Neuronal stem cell (in vitro differentiated cells): ENCODE measurements at places on chromosomes 1 and 21.

DNA sequence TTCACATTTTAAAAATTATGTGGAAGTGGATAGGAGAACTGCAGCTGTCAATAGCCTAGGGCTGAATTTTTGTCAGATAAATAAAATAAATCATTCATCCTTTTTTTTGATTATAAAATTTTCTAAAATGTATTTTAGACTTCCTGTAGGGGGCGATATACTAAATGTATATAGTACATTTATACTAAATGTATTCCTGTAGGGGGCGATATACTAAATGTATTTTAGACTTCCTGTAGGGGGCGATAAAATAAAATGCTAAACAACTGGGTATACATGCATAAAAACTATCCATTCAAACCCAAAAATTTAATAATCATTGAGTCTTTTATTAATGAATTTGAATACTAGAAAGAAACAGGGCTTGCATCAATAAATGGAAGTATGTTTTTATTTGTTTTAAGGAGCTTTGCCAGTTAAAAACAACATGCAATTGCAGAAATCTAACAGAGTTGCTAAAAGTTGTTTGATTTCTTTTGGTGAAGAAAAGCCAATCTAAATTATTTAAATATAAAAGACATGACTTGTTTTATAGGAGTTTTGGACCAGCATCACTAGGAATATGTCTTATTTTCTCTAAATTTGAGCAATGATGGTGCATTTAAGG lies 31.4 kb downstream of the CLCA1 start:
- H3K4me3 ChIP-seq, result no peak overlapping the region
- H3K27me3 ChIP-seq, result no peaks in the 10 kb centered on the region
- H3K27ac ChIP-seq, result no peak overlapping the region
- H3K4me1 ChIP-seq, result no peaks in the 10 kb centered on the region

DNA sequence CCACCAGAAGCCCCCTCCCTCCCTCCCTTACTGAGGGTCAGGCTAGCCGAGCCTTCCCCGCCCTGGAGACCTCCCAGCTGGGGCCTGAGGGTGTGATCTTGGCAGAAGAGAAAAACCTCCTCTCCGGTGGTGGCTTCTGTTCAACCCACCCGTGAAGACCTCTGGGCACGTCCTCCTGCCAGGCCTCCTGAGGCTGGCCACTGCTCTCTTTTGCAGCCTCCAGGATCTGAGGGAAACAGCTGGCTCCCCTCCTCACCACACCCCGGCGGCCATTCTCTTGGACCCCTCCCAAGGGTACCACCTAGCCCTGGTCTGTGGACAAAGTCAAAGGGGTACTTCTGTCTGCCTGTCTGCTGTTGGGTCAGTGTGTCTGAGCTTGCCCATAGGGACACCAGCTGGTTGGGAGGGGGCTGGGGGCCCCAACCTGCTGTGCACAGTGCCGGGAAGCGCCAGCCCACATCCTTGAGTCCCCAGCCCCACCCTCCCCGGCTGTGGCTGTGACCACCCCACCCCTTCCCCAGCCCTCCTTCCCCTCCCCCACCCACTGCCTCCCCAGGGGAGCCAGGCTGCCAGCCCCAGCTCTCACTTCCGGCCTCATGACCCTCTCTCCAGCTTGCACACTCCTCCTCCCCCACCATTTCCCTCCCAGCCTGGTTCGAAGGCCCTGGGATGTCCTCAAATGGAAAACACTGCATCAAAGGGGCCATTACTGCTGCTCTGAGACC lies 48.1 kb downstream of the AHDC1 start:
- DNase-seq, result no peak
- no peak overlapping the region for H3K4me3 ChIP-seq
- H3K4me1 ChIP-seq, result peaks cover 19% of the 10 kb centered on the region
- H3K27ac ChIP-seq, result no peak overlapping the region

- H3K4me1 ChIP-seq, result peaks cover 9% of the 10 kb centered on the region
- no peaks in the 10 kb centered on the region for H3K27me3 ChIP-seq
- no peak overlapping the region for H3K27ac ChIP-seq
- no peaks in the 10 kb centered on the region for H3K36me3 ChIP-seq
- H3K4me3 ChIP-seq, result no peak overlapping the region
- no peak for DNase-seq
Measured at GRCh38 chr1:182235952-182236650, 155.5 kb downstream of the GLUL start.

DNA sequence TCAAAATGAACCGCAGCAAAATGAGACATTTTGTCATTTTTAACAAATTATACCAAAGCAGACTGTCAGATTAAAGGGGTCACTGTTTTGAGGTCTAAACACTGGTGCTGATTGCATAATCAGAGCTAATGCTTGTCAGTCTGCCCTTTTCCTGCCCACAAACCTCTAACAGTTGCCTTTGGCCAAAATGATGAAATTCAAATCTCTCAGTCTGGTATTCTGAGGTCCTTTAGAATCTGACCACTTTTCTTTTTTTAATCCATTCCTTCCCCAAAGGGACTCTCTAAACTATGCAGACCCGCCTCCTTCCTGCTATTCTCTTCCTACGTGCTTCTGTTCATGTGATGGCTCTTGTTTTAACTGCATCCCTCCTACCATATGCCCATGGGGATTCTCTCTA lies 145.2 kb upstream of the SPATA6 start:
- H3K27me3 ChIP-seq, result no peaks in the 10 kb centered on the region
- H3K36me3 ChIP-seq, result no peaks in the 10 kb centered on the region
- no peak overlapping the region for H3K4me3 ChIP-seq

DNA sequence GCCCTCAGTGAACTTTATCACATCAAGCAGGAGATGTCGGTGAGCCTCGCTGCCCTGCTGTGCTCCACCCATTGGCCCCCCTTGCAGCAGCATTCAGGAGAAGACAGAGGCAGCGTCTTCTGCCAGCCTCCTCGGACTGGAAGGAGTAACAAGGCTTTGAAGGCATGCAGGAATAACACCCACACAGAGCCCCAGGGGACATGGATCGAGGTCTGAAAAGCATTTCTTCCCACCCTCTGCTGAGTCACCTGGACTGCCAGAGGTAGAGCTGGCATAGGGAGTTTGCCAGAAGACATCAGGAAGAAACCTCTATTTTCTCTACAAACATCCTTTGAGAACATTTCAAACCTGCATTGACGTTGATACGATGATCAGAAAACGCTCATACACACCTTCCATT lies 42.9 kb downstream of the COL18A1 start:
- DNase-seq, result no peak
- H3K27ac ChIP-seq, result no peak overlapping the region
- H3K4me3 ChIP-seq, result no peak overlapping the region

DNA sequence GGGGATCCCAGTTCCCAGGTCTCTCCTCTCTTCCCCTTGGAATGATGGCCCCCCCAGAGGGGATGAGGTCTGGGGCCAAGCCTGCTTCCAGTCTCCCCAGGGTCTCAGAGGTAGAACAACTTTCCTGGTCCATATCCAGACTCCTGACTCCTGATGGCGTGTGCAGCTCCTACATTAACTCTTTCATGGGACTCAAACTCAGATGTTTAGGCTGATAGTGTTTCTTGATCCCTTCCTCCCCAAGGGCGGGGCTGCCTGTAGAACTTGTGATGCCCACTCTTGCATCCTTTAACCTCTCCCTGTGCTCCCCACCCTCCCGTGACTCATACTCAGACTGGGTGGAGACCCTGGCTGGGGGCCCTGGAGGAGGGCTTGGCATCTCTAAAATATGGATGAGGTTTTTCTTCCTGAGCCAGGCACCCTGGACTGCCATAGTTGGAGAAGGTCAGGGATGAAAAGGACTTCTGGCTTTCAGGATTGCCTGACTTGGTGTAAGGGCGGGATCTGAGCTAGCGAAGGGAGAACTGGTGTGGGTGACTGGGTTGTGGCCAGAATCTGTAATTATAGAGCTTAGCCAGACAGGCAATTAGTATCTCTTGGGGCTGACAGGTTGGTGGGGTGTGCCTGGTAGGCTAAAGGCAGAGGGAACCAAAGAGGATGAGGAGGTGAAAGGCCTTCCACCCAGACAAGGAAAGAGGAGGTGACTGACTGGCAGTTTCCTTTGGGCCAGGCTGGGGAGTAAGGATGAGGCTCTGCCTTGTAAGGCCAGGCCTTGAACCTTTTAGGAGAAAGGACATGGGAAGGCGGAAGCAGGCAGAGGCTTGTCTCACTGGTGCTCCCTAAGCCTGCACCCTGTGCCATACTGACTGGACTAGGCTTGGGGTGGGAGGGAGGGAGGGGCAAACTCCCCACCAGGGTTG lies 1.5 kb downstream of the ATP8B2 start:
- peak overlapping the region; percentile 54 for H3K27ac ChIP-seq
- peaks cover 32% of the 10 kb centered on the region for H3K36me3 ChIP-seq
- peaks cover 26% of the 10 kb centered on the region for H3K4me1 ChIP-seq
- peaks cover 18% of the 10 kb centered on the region for H3K27me3 ChIP-seq
- DNase-seq, result no peak

DNA sequence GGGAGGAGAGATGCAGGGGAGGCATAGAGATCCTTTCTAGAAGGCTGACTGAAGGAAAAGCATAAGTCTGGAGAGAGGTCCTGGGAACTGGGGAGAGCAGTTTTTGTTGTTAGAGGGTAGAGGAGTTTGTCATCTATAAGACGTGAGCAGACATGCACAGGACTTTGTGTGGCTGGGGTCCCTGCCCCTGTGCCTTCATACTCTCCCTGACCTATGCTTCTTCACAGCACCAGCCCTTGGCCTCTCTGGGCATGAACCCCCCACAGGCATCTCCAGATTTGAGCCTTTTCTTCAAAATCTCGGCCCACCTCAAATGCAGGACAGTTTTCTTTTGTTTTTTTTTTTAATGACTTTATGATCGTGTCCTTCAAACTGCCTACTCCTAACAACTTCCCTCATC lies 79.9 kb downstream of the EVA1C start:
- H3K27ac ChIP-seq, result no peak overlapping the region
- H3K4me3 ChIP-seq, result no peak overlapping the region
- DNase-seq, result no peak
- H3K27me3 ChIP-seq, result no peaks in the 10 kb centered on the region

GRCh38 chr1:39104158-39105060 lies 78.3 kb downstream of the NDUFS5 start:
- H3K4me1 ChIP-seq, result peaks cover 31% of the 10 kb centered on the region
- peak overlapping the region; percentile 91 for H3K27ac ChIP-seq
- peak overlapping the region; percentile 94 for H3K4me3 ChIP-seq
- H3K36me3 ChIP-seq, result no peaks in the 10 kb centered on the region
- no peaks in the 10 kb centered on the region for H3K27me3 ChIP-seq
- DNase-seq, result no peak

- H3K4me3 ChIP-seq, result no peak overlapping the region
- no peaks in the 10 kb centered on the region for H3K27me3 ChIP-seq
- no peaks in the 10 kb centered on the region for H3K36me3 ChIP-seq
- H3K4me1 ChIP-seq, result no peaks in the 10 kb centered on the region
- DNase-seq, result no peak
- H3K27ac ChIP-seq, result no peak overlapping the region
Measured at GRCh38 chr1:207848234-207848633, 62.7 kb downstream of the CD34 start.

GRCh38 chr1:227228201-227228600 lies 90.1 kb downstream of the CDC42BPA start:
- no peaks in the 10 kb centered on the region for H3K4me1 ChIP-seq
- no peak overlapping the region for H3K4me3 ChIP-seq
- no peaks in the 10 kb centered on the region for H3K27me3 ChIP-seq
- H3K36me3 ChIP-seq, result no peaks in the 10 kb centered on the region

DNA sequence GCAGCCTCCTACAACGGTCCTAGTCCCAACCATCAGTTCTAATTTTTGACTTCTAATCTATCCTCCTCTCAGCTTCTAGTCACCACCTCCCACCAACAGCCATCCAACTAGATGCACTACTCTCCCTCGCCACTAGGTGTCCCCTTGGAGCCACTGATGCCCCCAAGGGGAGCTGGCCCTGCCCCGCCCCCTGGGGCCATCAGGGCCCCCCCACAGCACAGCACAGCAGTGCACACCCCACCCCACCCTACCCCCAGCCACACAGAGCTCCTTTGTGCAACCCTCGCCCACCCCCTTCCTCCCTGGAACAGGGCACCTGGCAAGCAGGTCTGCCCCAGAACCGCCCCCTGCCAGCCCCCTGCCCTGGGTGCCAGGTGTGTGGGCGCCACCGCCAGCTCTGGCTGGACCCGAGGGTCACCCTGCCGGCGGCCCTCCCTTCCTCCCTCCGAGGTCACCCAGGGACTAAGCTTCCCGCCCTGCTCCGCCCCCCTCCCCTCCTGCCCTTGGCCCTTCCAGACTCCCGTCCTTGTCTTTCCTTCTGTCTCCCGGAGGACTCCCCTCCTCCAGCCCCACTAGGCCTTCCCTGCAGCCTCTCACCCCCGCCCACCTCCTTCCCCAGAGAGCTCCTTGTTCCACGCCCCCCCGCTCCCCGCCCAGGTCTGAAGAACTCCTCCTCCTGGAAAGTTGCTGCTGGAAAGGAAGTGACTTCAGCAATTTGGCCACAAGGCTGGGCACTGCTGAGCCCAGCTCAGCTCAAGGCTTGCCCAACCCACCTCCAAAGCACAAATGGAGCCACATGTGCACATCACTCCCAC lies 47.0 kb downstream of the AHDC1 start:
- H3K4me3 ChIP-seq, result no peak overlapping the region
- peaks cover 41% of the 10 kb centered on the region for H3K4me1 ChIP-seq
- DNase-seq, result peak; percentile 76
- peak overlapping the region; percentile 44 for H3K27ac ChIP-seq
- H3K36me3 ChIP-seq, result peaks cover 54% of the 10 kb centered on the region
- H3K27me3 ChIP-seq, result no peaks in the 10 kb centered on the region

GRCh38 chr1:230073371-230074035 lies 6.5 kb downstream of the GALNT2 start:
- H3K4me3 ChIP-seq, result no peak overlapping the region
- no peaks in the 10 kb centered on the region for H3K27me3 ChIP-seq
- no peak for DNase-seq
- no peak overlapping the region for H3K27ac ChIP-seq
- H3K4me1 ChIP-seq, result peaks cover 11% of the 10 kb centered on the region

GRCh38 chr1:186802388-186802787 lies 26.4 kb upstream of the PLA2G4A start:
- no peak overlapping the region for H3K27ac ChIP-seq
- no peak overlapping the region for H3K4me3 ChIP-seq
- no peak for DNase-seq

- no peak overlapping the region for H3K27ac ChIP-seq
- no peaks in the 10 kb centered on the region for H3K4me1 ChIP-seq
- H3K4me3 ChIP-seq, result no peak overlapping the region
Measured at GRCh38 chr1:110412576-110412975, 5.1 kb upstream of the LAMTOR5 start.

DNA sequence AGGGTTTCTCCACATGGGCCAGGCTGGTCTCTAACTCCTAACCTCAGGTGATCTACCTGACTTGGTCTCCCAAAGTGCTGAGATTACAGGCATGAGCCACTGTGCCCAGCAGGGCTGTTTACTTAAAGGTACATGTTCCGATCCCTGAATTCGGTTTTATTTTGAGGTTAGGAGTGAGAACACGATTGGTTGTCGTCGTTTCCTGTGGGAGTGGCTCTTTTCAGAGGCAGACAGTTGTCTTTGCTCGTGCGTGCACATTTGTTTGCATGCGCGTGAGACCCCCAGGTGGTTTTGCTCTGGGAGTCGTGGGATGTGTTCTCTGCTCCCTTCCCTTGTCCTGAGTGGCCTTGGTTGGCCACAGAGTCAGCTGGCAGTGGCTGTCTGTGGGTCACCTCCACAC lies 60.2 kb downstream of the SKI start:
- H3K4me3 ChIP-seq, result no peak overlapping the region
- no peak overlapping the region for H3K27ac ChIP-seq
- H3K27me3 ChIP-seq, result no peaks in the 10 kb centered on the region
- H3K36me3 ChIP-seq, result no peaks in the 10 kb centered on the region
- no peak for DNase-seq
